Endodermal cell (in vitro differentiated cells): ENCODE measurements at places on chromosomes 1 and 21. TPM values are rescaled to one million over a fixed set of nuclear protein-coding genes. Genes with fewer than 3 reads are reported as not detected.
A peak's percentile ranks its signal among the peaks of the same experiment; 100 is the strongest.

DNA sequence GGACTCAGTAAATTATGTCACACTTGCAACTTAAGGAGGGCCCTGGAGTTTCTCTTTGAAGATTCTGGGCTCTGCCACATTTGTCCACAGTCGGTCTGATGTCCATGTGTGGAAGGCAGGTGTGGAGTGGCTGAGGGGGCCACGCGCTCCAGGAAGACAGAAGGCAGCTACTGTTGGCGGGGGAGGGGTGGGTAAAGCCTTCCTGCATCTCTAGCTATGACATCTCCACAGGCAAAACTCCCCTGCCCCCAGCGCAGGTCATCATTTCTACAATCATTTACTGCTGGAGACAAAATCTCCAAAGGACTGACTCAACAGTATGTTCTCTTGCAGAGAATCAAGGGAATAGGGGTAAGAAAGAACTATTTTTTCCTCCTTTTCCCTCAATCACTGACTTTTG is 11.4 kb upstream of the TSPEAR start:
- no peak for DNase-seq

DNA sequence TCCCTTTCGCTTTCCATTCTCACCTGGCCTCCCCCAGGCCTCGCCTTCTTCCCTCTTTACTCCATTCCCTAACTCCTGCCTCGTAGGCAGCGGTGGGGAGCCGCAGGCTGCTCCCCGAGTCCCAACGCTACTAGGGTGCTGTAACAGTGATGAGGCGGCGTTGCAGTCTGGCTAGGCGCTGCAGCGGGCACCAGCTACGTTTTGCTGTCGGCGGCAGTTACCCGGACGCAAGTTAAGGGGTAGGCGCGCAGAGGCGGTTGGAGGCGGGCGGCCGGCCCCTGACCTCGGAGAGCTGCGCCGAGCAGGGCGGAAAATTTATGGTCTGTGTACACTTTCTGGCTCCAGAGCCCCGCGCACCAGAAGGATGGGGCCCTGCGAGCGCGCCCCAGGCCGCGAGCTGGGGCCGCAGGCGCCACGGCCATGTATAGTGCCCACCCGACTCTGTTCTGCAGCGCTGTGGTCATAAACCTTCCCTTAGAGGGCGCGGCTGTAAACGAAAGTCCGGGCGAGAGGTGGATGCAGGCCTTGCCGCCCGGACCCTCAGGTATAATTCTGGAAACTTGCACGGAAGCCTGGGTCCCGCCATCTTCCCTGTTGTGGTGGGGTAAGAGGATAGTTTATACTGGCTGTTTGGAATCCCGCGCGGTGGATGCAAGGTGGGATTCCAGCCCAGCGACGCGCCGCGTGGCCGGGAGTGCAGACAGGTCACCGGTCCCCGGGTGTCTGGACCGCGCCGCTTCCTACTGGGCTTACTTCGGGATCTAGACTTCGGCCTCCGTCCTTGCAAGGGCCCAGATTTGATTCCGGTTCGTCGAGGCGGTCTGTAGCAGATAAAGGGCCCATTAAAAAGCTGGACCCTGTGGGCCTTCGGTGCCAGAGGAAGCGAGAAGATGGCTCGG is 15.0 kb downstream of the HLX start:
- peak; percentile 80 for DNase-seq

GRCh38 chr1:8116894-8117264 is 90.8 kb upstream of the ERRFI1 start:
- DNase-seq: no peak

- DNase-seq: no peak
Observed at GRCh38 chr1:214276786-214277185, 4.2 kb upstream of the SMYD2 start.

GPA33 gene
- total RNA-seq: 0.37 and 0.47 TPM in 2 replicates

DNA sequence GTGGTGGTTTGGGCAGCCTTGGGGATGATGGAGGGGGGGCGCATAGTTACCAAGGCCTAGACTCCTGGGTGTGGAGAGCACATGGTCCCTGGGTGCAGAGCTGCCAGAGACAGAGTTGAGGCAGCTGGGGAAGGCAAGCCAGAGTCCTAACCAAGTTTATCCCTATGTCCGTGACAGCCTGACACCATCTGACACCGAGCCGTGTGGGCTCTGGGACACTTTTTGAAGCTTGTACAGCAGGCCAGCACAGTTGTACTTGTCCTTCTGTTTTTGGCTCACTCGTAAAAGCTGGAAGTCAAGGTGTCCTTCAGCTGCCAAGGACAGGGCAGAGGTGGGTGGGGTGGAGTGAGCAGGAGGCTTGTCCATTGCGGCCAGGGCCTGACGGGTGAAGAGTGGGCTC is 28.5 kb downstream of the SLC26A9 start:
- no peak for DNase-seq

DNA sequence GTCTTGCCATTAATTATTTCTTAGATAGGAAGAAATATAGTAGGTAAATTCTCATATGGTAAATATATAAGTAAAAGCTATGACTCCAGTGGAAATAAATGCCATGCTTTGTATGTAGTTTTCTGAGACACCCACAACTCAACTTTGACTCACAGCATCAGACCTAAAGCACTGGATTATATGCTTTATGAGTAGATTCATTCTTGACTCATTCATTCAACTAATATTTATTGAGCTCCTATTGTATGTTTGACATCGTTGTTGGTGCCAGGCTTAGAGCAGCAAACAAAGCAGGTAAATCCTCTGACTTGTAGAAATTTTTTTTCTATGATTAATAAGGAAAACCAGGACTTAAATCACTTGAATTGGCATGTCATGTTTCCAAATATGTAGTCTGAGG is 211.4 kb downstream of the PTPRC start:
- no peak for DNase-seq

GRCh38 chr1:223611936-223612335 is 53.6 kb downstream of the CAPN8 start:
- DNase-seq: no peak
